ENCODE measurements at places on chromosomes 12 and 14.

- DNase-seq = no peak
Measured at GRCh38 chr12:22682663-22683062, 57.7 kb downstream of the ETNK1 start.

GRCh38 chr12:51028126-51028812 lies 2.1 kb upstream of the SLC11A2 start:
- no peak for DNase-seq

DNA sequence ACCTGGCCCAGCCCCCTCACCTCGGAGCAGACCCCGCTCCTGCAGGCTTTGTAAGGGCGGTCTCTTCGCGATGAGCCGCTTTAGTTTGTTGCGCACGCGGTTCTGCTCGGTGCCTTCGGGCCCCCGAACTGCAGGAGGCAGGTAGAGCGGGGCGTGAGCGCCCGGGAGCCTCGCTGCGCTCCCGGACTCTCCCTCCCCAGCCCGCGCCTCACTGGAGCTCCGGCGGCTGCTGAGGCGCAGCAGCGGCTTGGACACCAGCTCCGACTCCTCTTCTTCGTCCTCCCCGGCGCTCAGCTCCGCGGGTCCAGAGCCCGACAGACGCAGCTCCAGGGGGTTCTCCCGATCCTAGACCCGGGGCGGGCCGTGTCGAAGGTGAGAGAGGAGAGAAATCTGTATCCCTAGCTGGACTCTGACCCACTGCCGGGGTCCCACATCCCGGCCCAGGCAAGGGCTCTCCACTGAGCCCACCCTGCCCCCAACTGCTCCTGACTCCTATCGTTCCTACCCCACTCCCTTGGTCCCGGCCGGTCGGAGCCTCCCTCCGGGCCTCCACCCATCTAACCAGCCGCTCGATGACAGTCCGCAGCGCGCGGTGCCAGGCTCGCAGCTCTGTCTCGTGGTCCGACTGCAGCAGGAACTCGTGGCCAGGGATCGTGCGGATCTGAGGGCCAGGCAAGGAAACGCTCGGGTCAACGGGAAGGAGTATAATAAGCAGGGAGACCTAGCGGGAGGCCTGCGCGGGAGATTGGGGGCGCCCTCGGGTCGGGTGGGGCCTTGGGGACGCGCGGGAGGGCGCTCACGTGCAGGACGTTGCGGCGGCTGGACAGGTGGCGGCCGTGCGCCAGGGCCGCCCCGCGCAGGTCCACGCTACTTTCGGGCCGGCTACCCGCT lies 4.2 kb downstream of the ARHGAP9 start:
- DNase-seq = no peak

DNA sequence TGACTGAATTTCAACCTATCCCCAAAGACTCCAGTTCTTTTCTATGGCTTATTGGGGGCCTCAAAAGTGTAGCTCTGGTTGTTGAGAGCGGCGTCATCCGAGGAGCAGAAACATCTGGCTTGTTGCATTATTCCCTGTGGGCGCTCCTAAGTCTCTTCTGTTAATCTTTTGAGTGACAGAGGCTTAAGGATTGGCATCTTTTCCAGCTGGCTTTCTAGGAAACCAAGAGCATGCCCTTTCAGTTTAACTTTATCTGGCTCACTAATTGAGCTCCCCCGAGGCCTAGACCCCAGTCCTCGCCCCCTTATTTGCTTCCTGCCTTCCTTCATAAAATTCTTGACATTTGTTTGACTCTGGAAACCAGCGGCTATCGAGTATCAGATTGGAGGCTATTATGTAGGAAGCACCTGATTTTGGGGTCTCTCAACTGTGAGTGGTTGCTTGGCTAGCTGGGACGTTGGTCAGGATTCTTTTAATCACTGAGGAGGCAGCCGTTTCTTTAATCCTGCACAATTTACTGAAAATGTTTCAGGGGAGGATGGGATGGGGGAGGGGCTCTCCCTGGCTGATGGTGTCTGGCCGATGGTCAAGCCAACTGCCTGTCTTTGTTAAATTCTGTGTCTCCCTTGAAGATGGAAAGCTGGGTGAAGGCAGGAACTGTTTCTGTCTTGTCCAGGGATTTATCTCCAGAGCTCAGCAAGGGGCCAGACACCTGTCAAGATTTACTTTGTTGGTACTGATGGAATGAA lies 3.1 kb downstream of the SMOC1 start:
- no peak for DNase-seq

- DNase-seq = no peak
Measured at GRCh38 chr12:128140551-128140950, 126.4 kb upstream of the TMEM132C start.

GRCh38 chr12:27771481-27772327 lies 8.3 kb upstream of the KLHL42 start:
- no peak for DNase-seq

- no peak for DNase-seq
Measured at GRCh38 chr14:67734675-67735074, 33.0 kb downstream of the RDH12 start.

- DNase-seq = no peak
Measured at GRCh38 chr12:106345746-106346145, 11.8 kb upstream of the POLR3B start.

- DNase-seq = no peak
Measured at GRCh38 chr14:55500219-55500701, 59.8 kb upstream of the TBPL2 start.

DNA sequence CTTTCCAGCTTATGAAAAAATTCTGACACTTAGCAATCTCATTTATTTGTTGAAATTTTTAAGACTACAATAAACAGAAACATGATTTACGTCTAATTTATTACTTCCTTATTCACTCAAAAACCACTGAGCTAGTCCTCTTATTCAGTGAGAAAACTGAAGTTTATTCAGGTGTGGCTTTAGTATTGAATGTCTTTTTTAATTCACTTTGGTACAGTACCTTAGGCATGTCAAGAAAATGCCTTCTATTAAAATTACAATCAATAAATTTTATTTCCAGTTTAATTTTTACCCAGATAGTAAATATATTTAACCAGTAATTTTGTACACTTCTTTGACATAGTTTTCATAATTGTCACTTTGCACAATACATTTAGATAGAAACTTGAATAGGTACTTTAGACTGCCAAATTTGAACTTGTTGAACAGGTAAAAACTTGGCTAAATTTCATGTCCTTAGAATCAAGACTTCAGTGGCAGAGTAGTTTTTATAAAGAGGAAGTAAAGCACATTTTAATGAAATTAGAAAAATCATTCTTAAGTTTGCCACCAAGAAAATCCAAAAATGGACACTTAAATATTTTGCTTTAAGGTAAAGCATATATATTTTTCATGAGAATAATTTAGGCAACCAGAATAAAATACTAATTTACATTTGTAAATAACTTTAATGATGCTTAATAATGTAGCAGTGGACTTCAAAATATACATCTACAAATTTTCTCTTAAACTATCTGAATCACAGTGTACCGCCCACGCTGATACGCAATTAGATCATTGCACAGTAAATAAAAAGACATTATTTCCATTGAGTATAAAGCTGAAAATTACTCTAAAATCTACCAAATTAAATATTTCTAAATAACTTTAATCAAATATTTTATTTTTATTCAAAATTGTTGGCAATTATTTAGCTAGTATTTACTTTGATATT lies 159.1 kb downstream of the RASSF9 start:
- DNase-seq = no peak

DNA sequence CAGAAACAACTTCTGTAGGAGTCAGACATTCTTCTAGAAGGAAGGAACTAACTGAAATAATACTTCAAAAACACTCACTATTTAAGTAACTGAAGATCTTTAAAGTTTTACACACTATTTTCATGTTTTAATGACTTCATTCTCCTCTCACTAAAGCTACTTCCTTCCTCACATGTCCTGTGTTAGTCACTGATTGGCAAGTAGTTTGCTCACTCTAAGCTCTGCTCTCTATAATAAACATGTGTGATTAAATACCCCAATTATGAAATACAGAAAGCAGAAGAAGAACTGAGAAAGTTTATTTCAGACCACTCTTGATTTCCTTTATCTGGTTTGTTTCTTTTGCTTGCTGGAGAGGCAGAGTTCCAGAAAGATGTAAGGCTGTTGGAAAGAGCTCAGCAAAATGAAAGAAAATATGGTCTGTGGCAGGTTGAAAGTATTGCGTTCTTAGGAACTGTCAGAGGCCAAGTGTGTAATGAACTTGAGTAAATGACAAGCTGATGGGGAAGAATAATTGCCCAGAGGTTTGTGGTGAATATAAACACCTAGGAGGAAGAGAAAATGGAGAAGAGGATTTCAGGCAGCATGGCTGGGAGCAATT lies 522.0 kb upstream of the SEL1L start:
- DNase-seq = no peak

GRCh38 chr14:93799989-93800921 lies 12.0 kb upstream of the PRIMA1 start:
- no peak for DNase-seq

- no peak for DNase-seq
Measured at GRCh38 chr14:54908190-54908589, 5.6 kb upstream of the GCH1 start.

- DNase-seq = no peak
Measured at GRCh38 chr14:24398293-24398652, 530 bp upstream of the NYNRIN start.

DNA sequence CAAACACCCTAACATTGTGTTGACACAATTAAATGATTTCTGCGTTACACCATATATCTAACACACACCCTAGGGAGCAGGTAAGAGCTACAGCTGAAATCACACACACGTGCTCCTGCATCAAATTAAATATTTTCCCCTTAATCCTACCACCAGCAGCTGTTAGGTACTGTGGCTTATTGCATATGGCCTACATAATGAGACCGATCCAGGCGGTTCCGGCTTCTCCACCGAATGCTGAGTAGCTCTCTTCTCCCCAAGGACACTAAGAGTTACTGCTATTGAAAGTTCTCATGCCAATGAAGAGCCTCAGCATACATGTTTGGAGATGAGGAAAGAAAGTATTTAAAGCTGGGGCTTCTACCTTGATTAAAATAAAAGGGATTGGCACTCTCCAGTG lies 472.2 kb upstream of the STXBP6 start:
- no peak for DNase-seq

DNA sequence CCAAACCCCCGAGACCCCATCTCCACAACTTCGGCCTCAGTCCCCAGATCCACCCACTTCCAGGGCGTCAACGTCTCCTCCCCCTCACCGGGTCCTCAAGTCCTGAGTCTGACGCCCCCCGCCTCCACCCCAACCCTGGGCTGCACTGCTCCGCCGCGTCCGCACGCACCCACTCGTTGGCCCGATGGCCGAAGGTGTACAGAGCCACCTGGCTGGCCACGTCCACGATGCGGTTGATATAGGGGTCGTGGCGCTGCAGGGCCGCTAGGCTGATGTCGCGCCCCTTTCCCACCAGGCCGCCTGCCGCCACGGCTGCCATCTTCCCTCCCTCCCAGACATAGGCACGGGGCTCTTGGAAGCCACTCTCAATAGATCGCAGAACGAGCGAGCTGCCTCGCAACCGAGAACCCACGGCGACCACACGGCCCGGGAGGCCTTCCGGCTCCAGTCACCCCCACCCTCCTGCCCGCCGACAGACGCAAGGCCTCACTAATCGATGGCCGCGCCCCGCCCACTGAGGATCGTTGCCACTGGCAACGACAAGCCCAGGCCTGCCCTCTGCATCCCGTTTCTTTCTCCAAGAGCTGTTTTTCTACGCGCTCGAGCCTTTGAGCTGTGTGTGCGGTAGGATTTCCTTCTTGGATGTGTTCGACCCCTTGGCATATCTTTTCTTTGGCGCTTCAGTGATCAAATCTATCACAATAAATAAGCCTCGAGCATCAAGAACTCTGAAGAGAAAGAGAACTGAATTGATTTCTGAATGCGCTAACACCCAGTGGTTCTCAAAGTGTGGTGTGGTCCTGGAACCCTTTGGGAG lies at the start of gene DCP1B:
Gene DCP1B, minus strand, starts transcription at position 345 of the 817 bp plus-strand sequence. Its CDS starts 26 bp downstream, at position 319.
- DNase-seq = peak; percentile 88

GRCh38 chr12:131643631-131644452 lies 67.0 kb upstream of the SFSWAP start:
- no peak for DNase-seq

DNA sequence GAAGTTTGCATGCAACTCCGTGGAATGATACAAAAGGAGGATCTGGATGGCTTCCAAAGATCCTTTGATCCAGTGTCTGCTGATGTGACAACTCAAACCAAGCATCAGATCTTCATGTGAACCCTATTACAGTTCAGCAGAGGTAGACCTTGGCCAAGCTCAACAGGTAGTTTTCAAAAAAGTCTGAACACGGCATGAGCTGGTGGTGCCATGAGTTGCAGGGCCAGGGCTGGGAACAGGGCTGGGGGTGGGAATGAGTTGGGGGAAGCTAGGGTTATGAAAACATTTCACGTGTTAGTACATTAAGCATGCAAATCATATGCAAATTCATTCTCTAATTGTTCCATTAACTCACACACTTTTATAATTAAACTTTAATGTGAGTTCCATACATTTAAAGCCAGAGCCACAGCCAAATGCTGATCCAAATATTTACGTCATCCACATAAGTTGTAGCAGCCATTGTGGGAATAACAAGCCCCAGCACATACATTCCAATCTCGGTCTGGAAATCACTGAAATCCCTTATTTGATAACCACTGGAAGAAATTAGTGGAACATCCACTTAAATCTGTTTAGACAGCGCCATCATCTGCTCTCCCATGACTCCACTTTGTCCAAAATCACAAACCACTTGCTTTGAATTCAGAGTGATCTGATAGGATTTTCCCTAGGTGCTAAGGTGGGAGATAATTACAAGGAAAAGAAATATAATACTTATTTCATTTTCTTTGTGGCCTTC lies 158.5 kb downstream of the APAF1 start:
- DNase-seq = no peak

DNA sequence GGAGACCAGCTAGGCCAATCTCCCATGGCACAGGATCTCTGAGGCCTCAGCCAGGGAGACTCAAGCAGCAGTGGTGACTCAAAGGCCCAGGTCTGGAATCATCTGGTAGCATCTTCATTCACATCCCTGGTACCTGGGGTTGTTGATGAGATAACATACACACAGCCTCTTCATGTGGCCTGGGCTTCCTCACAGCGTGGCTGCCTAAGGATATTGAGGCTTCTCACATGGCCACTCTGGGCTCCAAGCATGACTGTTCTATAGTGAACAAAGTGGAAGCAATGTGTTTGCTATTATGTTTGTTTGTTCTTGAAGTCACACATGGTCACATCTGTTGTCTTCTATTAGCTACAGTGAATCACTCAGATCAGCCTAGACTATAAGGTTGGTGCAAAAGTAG lies 584.1 kb downstream of the VRK1 start:
- DNase-seq = no peak

- DNase-seq = no peak
Measured at GRCh38 chr12:71085575-71085974, 72.2 kb downstream of the TSPAN8 start.

Data from T-helper 17 cell (primary cell).